ENCODE measurements at places on chromosomes 16 and 17.

GRCh38 chr16:78817200-78817739 is 717.8 kb downstream of the WWOX start:
- DNase-seq = no peak

DNA sequence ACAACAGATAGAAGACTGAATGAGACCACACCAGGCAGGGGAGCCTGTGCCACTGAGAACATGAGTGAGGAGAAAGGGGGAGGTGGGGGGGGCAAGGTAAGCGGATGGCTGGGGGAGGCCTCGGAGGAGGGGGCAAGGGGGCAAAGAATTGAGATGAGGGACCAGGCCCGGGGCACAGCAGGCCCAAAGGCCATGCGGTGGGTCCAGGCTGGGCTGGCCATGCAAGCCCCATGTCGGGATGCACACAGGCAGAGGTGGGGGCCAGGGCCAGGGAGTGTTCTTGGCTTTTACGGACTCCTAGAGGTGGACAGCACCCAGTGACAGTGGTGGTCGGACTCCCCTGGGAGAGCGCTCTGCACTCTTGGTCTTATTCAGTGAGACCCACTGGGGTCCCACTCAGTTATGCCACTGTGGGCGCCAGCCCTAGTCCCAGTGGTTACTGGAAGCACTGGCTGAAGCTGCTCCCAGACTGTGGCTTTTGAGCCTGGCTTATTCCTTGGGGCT is 4.8 kb upstream of the MTHFSD start:
- DNase-seq = no peak

DNA sequence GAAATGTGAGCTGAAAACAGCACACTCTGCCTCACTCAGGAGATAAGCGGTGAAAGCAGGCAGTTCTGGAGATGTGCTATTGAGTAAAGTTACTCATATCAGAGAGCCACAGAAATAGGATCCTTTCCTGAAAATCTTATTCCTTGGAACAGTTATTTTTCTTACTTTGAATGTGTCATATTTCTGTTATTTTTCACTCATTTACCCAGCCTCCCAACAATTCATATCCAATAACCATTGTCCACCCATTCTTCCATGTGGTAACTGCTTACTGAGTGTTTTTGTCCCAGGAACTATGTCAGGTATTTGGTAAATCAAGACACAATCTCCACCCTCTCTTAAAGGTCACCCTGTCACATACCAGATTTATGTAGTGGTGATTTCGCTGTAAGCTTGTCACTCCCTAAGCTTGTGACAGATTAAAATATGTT is 144.9 kb downstream of the PARN start:
- peak; percentile 72 for DNase-seq

GRCh38 chr17:81481073-81481799 is 31.4 kb downstream of the ACTG1 start:
- peak; percentile 84 for DNase-seq

- DNase-seq = peak; percentile 93
Measured at GRCh38 chr17:14840616-14841231, 424.4 kb downstream of the PMP22 start.

GRCh38 chr17:65742403-65743307 is 181.2 kb upstream of the AXIN2 start:
- DNase-seq = peak; percentile 86

- DNase-seq = peak; percentile 58
Measured at GRCh38 chr16:21301168-21301894, 23.2 kb upstream of the CRYM start.

GRCh38 chr17:69325518-69326376 is 1.2 kb downstream of the ABCA5 start:
- DNase-seq = no peak

DNA sequence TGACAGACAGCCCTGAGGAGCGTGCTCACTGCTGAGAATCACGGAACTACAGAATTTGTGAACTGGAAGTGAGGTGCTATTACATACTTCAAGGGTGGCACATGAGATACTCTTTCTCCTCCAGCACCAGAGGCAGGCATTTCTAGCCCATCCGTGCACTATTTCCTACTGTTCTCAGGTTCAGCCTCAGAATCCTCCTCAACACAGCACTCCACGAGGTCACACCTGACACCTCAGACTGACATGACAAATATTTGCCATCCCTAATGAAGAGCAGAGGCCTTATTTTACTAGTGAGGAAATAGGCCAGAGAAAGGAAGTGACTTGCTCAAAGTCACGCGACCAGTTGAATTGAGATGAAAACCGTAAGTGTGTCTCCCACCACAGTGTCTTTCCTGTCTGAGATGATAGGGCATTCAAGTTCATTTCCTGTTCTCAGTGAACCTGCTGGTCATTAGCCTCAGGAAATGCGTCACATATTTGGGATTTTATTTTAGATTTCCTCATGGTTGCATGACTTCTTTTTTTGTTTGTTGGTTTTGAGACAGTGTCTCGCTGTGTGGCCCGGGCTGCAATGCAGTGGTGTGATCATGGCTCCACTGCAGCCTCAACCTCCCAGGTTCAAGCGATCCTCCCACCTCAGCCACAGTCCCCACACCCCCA is 23.6 kb downstream of the SEZ6 start:
- no peak for DNase-seq

- DNase-seq = no peak
Measured at GRCh38 chr17:13560935-13561334, 40.8 kb downstream of the HS3ST3A1 start.

GRCh38 chr17:82333279-82334171 is at the start of gene SECTM1:
SECTM1 (minus strand) TSS chr17:82333766; CDS start chr17:82327240, 6,526 bp downstream.
- peak; percentile 23 for DNase-seq

DNA sequence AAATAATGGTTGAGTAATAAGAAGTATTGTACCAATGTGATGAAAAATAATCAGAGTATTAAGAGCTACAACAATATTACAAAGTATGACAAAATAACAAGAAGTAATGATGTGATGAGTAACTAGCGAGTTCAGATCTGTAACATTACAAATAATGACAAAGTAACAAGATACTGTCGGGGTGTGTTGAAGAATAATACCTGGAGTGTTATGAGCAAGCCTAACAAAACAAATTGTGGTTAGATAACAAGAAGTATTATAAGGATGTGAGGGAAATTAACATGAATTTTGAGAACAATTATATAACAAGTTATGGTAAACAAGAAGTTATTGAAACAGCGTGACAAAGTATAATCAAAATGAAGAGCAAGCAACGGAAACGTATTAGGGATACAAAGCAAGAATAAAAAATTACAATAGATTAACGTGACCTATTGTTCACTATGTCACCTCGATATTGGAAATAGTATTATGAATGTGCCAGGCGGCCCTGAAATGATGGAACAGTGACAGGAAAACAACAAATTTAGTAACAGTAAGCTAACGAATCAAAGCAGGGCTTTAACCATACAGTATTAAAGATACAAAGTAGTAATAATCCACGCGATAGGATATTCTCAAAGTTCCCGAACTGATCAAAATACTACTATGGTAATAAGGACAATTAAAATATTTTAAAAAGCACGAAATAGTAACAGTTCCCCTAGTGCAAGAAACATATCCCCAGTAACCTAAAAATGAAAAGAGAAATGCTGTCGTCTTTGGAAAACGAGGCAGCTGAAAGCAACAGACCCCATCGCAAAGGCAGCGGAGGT is 1.6 kb downstream of the TBX4 start:
- DNase-seq = no peak

DNA sequence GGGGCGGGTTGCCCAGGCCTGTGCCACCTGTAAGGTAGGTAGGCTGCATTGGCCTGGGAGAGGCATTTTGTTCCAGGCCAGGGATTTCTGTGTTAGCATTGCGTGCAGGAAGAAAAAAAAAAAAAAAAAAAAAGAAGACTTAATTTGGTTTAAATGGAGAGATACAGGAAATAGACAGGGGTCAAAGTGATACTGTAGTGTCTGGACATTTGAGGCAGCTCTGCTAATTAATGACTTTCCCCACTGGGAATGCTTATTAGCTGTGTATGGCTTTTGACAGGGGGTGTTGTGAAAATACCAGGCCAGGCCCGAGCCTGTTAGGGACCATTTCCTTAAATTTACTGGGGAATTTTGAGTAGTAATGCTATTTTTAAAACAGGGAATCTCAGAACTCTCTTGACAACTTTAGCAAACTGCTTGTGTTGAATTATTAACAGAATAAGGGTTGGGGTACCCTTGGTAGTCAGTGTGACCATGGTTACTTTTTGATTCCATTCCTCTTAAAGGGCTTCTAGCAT is 1.0 kb downstream of the MAP2K4 start:
- no peak for DNase-seq

DNA sequence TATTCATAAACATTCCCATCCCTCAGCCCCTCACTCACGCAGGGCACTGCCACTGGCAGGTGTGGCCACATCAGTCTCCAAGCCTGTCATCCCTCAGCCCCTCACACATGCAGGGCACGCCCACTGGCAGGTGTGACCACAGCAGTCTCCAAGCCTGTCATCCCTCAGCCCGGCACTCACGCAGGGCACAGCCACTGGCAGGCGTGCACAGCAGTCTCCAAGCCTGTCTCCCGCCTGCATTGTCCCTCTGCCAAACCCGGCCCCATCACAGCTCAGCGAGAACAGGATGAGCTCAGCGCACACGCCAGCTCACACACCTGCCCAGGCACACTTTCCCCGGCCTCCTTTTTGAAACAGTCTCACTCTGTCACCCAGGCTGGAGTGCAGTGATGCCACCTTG is 11.4 kb upstream of the KREMEN2 start:
- no peak for DNase-seq

DNA sequence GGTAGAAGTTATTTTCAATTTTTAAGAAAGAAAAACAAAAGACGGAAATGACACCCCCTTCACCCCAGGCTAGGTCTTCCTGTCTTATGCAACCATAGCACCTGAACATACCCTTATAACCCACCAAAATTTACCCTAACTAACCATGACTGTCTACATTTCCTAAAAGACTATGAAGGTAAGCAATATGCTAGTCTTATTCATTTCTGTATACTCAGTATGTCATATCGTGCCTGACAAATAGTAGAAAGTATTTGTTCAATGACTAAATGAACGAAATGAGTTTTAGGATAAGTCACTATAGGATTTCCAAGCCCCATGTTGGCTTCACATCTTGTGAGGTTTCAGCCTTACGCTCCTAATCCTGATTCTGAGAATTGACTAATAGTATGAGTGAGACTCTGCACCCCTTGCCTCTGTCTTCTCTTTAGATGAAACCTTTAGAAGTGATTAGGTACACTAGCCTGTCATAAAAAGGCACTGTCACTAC is 6.5 kb downstream of the ADAT1 start:
- DNase-seq = no peak

DNA sequence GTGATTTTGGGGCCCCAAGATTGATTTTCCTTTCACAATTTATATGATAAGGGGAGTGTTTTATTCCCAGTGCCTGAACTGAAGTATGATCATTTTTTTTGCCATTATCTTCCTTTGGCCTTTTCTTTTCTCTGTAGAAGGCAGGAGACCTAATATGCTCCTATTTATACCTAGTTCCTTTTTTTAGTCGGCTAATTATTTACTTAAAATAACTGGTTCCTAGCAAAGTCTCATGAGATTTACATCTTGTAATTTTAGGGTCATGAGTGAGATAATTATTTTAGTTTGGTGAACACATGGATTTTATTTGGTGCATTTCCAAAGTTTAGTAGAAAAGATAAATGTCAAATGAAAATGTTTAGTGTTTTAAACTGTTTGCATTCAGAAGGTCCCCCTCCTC is 24.8 kb downstream of the SEC14L1 start:
- DNase-seq = no peak

- no peak for DNase-seq
Measured at GRCh38 chr16:61366006-61366405, 670.2 kb downstream of the CDH8 start.

GRCh38 chr17:34360601-34361270 is 2.3 kb downstream of the CCL1 start:
- no peak for DNase-seq

DNA sequence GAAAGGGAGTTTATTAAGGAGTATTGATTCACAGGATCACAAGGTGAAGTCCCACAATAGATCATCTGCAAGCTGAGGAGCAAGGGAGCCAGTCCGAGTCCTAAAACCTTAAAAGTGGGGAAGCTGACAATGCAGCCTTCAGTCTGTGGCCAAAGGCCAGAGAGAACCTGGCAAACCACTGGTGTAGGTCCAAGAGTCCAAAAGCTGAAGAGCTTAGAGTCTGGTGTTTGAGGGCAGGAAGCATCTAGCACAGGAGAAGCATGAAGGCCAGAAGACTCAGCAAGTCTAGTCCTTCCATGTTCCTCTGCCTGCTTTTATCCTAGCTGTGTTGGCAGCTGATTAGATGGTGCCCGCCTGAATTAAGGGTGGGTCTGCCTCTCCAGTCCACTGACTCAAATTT is 193.0 kb downstream of the KIF2B start:
- no peak for DNase-seq

DNA sequence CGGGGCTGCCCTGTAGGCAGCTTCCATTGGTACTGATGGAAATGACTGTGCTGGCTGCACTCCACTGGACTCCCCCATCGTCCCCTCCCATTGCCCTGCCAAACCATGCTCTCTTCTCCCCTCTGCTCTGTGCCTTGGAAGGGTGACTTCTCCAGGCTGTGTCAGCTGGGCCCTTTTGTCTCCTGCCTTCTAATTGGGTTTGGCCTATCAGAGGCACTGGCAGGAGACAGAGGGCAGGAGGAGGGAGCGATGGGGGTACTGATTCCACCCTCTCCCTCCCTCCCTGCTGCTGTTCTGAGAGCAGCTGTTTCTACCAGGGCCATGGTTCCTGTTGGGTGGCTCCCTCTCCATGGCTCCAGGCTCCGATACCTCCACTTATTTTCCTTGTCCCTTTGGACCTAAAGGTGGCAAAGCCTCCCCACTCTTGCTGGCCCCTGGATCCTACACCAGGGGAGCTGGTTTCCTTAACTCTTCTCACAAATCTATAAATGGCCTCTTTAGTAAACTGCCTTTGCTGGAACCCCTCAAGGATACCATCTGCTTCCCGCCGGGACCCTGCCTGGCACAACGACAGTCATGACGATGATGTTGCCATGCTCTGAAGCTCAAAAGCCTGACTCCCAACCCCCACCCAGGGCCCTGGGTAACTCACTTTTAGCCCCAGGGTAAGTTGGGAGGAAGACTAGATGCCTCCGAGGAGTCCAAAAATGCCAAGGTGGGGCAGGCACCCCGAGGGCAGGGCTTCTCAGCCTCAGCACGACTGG is 123.8 kb upstream of the RPL38 start:
- DNase-seq = no peak

GRCh38 chr17:81519284-81520020 is 6.9 kb upstream of the ACTG1 start:
- no peak for DNase-seq

- DNase-seq = no peak
Measured at GRCh38 chr16:71564335-71564967, 12.4 kb downstream of the TAT start.

DNA sequence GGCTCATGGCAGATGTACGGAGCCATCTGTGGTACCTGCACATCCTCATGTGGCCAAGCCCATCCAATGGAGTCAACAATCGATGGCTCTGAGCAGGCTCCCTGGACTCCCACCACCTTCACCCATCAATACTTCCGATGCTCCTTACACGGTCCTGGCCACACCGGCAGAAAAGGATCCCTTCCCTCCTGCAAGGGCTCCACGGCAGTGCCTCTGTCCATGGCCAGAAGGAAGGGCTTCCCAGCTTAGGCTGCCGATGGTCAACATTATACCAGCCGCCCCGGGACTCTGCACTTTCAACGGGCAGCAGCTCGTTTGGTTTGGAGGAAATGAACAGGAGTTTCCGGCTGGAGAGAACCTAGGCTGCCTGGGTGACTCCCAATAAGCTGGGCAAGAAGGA is 13.2 kb downstream of the SLX4 start:
- no peak for DNase-seq
